Activated naive CD8-positive, alpha-beta T cell treated with anti-CD3 and anti-CD28 coated beads, Interleukin-2, amount 10 ng/mL, durations not matched to agents 7 days and 5 days (primary cell): ENCODE measurements at places on chromosomes 13 and 19. TPM values are rescaled to one million over a fixed set of nuclear protein-coding genes. Genes with fewer than 3 reads are reported as not detected.
A peak's percentile ranks its signal among the peaks of the same experiment; 100 is the strongest.

Gene FUZ
- total RNA-seq, result 31.3 TPM

Gene IGFL2
- not detected for total RNA-seq

Gene HTR2A
- total RNA-seq, result not detected

- DNase-seq, result no peak
These were observed 1100.7 kb upstream of the PRR20A start for GRCh38 chr13:56039992-56040391.

DNA sequence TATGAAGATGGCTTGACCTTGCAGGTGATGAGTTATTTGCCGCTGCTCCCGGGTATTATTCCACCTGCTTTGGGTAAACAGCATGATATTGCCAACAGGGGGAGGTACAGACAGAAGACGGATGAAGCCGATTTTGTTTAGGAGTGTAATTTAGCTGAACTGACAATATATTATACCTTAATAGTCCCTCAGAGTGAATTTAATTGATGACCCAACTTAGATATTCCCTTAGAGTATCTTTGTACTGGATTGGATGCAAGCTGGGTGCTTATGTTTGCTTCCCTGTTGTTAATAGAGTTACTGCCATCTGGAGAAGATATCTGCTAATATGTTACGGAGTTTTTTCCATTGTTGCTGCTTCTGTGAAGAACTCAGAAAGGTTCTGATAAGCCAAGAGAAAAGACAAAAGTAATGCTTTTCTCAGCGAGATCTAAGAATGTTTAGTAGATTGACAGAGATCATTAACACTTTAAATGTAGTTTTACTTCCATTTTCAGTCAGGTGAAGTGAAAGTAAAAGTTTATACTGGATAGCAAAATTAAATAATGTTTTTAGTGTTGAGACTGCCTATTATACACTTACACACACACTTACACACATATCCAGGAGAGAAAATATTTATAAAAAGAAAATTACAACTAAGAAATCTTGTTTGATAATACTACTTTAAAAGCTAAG, 2220.8 kb upstream of the PCDH20 start:
- DNase-seq, result no peak

DNA sequence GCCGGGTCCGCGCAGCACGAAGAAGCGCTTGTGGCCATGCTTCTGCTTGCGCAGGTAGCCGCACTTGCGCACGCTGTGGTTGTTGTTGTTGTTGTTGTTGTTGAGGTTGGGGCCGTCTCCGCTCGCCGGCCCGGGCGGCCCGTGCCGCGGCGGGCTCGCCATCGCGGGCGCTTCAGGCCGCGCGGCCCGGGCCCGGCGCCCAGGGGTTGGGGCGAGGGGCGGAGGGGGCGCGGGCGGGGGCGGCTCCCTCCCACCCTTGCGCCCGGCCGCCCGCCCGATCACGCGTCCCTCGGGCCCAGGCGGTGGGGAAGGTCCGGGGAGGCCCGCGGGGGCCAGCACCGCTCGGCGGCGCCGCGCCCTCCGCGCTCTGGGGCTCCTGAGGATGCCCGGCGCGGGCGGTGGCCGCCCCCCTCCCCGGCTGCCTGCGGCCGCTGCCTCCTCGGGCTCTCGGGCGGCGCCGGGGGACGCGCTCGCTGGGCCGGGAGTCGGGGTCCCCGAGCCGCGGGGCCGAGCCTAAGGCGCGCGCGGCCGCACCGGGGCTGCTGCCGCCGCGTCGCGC, 412 bp downstream of the IRS2 start:
- DNase-seq, result no peak

GRCh38 chr19:29927944-29928625, 14.0 kb upstream of the URI1 start:
- DNase-seq, result no peak

- DNase-seq, result no peak
These were observed 24.2 kb downstream of the C19orf12 start for GRCh38 chr19:29690842-29691241.

GRCh38 chr19:11814029-11814699, at the start of gene ZNF440:
TSS of gene ZNF440 (plus strand) at chr19:11814273. CDS start at chr19:11814448, 175 bp downstream.
- peak; percentile 92 for DNase-seq

DNA sequence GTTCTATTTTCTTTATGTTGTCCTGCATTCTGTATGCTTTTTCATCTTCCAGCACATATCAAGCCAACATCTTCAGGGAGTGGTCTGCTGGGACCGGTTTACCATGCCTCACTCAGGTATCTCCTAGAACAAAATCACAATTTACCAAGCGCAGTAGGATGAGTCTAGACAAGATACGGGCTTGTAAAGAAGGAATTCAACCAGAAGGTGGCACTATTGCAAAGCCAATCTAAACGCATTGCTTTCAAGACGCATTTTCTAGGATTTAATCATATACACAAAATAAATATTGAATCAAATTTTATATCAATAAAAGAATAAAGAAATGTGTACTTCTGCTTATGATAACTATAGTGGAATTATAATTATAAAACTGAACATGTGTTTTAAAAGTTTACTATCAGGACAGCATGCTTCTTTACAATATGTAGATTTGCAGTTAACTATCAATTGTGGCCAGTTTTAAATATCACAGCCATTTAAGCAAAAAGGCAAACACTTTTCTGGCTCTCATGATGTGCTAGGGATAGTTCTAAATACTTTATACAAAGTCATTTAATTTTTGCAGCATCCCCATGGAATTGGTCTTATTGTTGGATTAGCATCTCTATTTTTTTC, 16.1 kb upstream of the TPP2 start:
- DNase-seq, result no peak
